ENCODE measurements at places on chromosomes 13 and 19.
A peak's percentile ranks its signal among the peaks of the same experiment; 100 is the strongest.

- no peak for DNase-seq
Measured at GRCh38 chr13:76425935-76426334, 460.3 kb downstream of the KCTD12 start.

DNA sequence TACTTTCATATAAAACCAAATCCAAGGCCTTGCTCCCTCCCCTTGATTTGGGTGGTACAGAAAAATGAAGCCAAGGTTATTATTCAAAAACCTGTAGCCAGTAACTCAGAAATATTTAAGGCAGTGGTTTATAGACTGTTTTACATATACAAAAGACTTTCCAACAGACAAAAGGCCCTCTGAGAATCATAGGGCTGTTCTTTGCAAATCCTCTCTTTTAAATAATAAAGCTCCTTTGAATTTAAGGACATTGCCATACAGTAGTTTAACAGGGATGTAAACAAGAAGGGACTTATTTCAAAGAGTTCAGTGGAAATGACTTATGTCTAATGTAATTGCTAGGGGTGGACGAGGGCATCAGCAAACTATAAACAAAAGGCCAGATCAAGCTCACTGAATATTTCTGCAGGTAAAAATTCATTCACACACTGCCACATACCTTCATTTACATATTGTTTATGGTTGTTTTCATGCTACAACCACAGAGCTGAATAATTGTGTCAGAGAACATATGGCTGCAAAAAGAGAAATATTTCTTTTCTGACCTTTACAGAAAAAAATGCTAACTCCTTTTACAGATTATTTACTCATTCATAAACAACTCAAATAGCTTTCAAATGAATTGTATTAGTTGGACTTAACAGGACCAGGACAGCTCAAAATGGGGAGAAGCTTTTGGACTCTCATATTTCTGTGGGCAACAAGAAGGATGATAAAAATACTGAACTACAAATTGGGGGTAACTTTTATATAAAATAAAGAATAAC is 665.6 kb downstream of the SLITRK1 start:
- DNase-seq, result no peak

DNA sequence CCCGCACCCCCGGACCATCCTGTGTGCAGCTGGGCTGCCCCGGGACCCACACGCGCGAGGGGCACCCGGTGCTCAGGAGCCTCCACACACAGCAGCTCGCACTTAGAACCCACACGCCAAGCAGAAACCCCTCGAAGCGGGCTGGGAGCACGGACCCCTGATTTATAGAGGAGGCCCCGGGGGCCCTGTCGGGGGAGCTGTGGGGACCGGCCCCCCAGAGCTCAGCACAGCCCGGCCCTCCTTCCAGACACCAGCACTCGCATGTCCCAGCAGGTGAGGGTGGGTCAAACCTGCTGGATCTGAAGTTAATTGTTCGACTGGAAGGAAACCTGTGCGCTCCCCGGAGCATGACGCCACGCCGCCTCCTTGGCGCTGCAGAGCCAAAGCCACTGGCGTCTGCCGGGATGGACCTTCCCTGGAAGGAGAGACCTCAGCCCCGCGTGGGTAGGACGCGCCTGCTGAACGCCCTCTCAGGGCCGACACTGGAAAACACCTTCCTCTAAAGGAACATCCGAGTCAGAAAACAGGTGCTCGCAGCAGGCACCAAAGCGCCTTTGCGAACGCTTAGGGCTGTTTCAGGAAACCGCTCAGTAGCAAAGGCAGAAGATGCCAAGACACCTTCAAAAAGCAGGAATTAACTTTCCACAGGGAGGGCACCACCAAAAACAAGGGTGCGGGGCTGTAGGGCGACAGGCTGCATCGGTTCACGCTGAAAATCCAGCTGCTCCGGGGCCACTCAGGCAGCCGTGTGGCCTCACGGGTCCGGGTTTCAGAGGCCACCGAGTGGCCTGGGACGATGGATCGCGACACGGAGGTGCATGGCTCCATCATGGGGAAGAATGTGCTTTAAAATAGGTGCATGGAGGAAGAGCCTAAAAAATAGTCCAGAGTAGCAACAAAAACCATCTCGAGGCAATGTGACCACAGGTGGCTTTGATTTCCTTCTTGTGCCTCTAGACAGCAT is 37.8 kb upstream of the GRTP1 start:
- no peak for DNase-seq

GRCh38 chr13:112897956-112898620 is 70.9 kb upstream of the MCF2L start:
- no peak for DNase-seq

GRCh38 chr13:34933786-34934185 is 8.3 kb upstream of the NBEA start:
- DNase-seq, result no peak

DNA sequence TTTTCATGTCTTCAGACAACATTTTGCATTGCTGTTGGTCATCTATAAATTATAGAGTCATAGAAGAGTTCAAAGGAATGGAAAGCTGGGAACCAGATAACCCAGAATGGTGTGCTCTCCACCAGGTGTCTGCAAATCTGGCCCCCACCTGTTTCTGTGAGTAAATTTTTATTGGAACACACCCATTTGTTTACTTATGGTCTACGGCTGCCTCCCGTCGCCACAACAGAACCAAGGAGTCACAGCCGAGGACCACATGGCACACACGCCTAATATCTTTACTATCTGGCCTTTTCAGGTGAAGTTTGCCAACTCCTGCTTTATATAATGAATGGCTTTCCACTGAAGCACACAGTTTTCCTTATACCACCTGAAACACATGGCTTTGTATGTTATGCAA is 58.2 kb downstream of the EFNB2 start:
- DNase-seq, result no peak

DNA sequence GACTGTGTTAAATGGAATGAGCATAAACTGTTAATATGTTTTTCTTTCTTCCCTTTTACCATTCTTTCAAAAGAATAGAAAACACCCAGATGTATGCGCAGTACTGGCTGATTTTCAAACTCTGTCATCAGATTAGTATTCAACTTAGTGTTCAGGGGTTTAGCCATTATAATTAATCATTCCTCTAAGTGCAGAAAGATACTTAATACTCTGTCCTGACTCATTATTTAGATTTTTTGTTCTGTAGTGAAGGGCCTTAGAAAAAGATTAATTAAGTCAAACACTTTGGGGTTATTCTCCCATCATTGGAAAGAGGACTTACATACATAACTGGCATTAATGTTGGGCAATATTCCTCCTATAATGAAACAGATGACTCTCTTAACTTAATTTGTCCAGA is 1316.7 kb upstream of the SLC10A2 start:
- no peak for DNase-seq

GRCh38 chr13:69644447-69644846 is 463.2 kb upstream of the ATXN8OS start:
- no peak for DNase-seq

- no peak for DNase-seq
Measured at GRCh38 chr13:103224804-103225203, 158.6 kb upstream of the SLC10A2 start.

GRCh38 chr19:7789447-7789846 is 26.4 kb downstream of the CLEC4M start:
- DNase-seq, result no peak

DNA sequence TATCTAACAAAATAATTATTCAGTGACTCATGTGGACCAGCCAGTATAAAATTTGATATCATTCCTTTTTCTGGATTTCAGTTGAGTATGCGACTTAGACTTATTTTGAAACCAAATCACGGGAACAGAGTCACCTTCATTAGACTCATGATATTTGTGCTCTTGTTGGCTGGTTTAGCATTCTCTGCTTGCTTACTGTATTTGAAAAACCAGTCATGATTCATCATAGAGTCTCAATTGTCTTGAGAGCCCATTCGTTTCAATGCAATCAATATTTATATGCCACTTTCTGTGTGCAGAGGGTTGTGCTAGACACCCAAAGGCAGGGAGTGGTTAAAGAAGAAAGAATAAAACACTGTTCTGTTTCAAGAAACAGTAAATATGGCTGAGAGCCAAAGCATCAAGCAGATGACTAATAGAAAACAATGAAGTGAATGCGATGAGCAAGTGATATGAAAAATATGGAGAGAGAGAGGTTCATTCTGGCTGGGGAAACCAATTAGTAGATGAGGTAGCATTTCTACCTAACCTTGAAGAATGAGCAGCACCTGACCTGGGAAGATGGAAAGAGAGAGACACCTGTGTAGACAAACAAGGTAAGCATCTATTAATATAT is 99.6 kb upstream of the MBNL2 start:
- no peak for DNase-seq

DNA sequence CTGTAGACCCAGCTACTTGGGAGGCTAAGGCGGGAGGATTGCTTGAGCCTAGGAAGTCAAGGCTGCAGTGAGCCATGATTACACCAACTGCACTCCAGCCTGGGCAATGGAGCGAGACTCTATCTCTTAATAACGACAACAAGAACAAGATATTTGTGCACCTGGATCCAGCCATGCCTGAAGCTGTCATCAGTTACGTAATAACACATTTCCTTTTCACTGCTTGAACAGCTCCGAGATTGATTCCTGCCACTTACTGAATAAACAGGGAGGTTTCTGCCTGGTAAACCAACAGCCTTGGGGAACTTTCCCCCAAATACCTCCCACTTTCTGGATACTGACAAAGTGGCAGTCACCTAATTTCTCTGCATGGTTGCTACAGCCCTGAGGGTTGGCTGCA is 5.4 kb downstream of the KANK2 start:
- no peak for DNase-seq

DNA sequence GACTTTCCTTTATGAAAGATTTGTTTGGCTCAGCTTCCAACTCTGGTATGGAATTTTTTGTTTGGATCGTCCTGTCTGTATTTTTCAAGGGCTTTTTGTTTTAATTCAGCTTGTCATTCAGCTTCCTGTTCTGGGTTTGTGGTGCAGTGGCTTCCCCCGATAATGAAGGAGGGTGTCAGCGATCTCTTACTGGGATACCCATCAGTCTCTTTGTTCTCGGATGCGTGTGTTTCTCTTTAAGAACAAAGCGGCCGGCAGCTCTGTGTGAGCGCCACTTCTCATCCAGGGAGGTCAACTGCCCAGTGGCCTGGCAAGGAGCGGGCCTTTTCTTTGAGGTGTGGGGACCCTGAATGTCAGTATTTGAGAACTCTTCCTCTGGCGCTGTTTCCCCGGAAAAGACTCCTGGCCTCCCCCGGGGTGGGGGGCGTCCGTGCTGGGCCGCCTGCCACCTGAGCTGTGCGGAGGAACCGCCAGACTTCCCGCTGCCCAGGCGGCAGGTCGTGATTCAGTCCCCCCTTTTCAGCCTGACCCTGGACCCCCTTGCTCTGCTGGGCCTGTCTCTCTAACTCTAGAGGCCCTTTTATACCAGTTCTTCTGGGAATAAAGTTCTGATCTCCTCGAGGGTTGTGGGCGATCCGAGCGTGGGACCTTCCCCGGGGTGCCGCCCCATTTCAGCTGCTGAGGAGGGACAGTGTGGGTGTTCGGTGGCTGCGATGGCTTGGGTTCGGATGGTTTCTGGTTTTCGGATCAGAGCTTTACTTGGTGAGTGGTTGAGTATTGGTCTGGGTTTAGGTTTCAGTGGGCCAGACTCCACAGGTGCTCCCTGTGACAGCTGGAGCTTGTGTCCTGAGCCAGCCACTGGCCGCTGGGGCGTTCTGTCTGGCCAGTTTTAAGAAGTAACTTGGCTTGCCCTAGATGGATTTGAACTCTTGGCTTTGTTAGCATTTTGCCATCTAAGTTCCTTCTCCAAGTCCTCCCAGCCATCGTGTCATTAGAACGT is 3.4 kb downstream of the SF3A2 start:
- DNase-seq, result peak; percentile 39
